ELF-1 (cell line): ENCODE measurements at places on chromosomes 12 and 14.

DNA sequence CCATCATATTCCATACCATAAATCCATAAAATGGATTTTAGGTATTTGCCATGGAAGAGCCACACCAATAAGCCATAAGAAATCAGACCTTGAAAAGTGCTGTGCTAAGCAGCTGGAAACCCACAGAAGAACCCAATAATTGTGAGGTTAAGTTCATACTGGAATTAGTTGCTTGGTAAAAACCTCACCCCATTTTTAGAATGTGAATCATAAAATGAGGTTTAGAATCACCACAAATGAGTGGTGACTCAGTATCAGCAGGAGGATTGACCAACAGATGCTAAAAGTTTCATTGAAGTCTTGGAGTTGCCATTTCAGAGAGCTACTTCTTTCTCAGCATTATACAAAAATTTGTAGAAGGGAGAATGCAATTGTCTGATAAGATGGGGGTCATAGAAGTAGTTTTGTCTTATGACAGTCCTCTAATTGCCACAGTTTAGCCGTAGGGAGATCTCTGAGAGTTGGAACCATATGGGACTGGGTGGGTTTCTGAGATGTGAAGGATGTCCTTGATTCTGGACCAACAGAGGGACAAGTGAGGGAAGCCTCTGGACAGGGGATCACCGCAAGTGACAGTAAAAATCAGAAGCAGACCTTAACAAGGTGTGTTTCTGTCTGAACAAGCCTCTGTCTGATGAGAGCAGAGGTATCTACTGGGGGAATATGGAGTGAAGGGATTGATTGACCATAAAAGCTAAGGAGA, 1.4 kb upstream of the STON2 start:
- DNase-seq: no peak

DNA sequence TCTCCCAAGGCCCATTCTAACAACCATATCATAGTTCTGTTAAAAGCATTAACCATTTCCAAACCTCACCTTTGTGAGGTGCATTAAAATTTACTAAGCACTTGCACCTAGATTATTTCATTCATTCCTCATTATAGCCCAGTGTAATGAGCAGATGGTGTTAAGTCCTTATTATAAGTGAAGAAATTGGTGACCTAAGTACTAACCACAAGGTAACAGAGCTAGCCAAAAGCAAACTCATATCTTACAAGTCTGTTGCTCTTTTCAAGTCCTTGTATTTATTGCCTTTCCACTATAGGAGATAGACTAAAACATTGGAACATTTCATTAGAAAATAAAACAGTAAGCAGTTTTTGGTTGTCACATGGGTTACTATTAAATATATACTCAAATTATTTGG, 49.7 kb downstream of the TDP1 start:
- no peak for DNase-seq

- peak; percentile 88 for DNase-seq
These were observed 94.1 kb downstream of the SLC25A47 start for GRCh38 chr14:100416921-100417860.

GRCh38 chr14:31880935-31881334, 196.2 kb upstream of the ARHGAP5 start:
- DNase-seq: peak; percentile 50

DNA sequence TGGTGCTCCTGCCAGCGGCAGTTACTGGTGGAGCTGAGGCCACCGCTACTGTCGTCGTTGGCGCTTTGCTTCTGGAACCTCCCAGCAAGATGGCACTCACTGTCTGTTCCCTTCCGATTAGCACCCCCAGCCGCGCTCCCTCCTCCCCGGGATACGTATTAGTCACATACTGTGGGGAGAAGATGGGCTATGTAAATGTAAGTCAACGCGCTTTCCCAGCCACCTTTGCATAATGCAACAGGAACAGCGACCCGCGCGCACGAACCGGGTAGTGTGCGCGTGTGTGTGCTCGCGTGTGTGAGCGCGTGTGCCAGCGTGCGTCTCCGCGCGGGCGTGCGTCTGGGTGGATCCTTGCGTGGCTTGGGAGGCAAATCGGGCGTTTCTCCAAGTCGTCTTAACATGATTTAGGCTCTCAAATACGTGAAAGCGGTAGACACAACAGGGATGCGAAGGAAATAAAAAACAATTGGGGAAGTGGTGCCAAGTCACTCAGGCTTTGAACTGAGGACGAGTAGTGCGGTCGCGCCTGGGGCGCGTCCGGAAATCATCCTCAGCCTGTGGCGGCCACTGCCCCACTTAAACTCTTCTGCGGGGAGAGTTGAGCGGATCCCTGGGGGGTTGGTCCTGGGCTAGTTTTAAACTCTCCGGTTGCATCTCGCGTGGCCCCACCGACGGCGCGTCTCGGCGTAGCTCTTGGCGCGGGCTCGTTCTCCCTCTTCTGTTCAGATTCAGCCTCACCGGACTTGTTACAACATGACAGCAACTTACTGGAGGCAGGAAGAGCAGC, 1.8 kb downstream of the FLRT2 start:
- peak; percentile 75 for DNase-seq

GRCh38 chr12:19457561-19457960, 18.3 kb downstream of the AEBP2 start:
- no peak for DNase-seq

DNA sequence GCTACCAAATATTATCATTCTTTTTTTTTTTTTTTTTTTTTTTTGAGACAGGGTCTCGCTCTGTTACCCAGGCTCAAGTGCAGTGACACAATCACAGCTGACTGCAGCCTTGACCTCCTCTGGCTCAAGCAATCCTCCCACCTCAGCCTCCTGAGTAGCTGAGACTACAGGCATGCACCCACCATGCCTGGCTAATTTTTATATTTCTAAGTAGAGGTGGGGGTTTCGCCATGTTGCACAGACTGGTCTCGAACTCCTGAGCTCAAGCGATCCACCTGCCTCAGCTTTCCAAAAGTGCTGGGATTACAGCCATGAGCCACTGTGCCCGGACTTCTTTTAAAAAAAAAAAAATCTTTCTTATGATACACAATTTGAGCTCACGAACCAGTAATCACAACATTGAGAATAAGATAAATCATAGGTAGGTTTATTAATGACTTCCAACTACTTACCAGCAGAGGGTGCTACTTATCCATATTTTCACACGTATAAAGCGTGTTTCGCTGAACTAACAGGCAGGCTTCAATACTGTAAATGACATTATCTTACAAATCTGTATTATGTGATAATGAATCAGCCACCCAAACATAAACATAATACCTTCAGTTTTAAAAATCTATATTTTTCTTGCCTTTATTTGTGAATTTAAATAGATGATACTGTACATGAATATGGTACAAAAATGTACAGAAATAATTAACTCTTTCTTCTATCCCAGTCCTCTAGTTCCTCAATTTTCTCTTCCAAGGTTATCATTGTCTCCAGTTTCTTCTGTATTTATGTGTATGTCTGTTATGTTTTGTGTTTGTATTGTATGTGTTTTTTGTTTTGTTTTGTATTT, 42.5 kb upstream of the BCAT1 start:
- DNase-seq: no peak

- DNase-seq: no peak
These were observed 835.9 kb downstream of the DIO2 start for GRCh38 chr14:79375356-79375755.

DNA sequence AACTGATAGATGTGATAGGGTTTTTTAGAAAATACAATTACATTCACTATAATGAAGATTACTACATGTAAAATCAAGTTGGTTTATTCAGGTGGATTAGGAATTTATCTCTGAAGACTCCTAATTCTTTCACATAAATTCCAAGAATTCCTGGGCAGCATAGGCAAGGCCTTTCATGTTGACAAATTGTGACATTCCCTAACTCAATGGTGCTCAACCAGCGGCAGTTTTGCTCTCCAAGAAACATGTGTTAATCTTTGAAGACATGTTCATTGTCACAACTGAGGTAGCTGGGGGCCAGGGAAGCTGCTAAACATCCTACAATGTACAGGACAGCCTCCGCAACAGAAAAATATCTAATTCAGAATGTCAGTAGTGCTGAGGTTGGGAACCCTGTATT, 46.3 kb downstream of the PTPRQ start:
- no peak for DNase-seq

GRCh38 chr12:113468365-113469223, 3.1 kb downstream of the LHX5 start:
- DNase-seq: peak; percentile 64

DNA sequence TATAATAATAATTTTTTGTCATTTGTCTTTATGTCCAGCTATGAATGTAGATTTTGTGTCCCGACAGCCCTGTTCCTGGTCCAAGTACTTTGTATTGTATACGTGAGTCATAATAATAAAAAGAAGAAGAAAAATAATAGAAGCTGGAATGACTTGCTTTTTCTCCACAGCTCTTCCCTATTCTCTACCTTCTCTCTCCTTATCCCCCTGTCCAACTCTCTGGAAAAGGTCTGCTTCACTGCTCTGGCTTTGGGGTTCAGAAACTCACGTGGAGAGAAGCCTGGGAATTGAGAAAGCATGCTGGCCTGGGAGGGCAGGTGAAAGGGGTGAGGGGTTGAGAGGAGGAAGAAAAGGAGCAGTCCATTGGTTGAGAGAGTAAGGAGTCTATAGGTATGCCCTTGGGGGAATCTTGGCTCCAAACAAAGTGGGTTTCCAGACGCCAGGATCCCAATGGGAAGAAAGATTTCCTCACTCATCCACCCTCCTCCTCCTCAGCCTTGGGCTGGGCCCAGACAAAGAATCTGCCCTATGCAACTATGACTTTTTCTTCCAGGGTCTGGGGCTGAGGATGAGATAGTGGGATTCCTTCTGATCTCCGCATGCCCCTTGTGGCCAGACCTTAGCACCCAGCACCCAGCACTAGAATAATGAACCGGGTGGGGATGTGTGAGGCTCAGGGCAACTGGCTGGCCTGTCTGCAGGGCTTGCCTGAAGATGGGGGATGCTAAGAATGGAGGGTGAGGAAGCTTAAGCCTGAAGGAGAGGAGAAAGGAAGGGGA, 4.0 kb downstream of the HOXC8 start:
- peak; percentile 65 for DNase-seq

- DNase-seq: no peak
These were observed 77.5 kb upstream of the KRAS start for GRCh38 chr12:25328072-25328712.

DNA sequence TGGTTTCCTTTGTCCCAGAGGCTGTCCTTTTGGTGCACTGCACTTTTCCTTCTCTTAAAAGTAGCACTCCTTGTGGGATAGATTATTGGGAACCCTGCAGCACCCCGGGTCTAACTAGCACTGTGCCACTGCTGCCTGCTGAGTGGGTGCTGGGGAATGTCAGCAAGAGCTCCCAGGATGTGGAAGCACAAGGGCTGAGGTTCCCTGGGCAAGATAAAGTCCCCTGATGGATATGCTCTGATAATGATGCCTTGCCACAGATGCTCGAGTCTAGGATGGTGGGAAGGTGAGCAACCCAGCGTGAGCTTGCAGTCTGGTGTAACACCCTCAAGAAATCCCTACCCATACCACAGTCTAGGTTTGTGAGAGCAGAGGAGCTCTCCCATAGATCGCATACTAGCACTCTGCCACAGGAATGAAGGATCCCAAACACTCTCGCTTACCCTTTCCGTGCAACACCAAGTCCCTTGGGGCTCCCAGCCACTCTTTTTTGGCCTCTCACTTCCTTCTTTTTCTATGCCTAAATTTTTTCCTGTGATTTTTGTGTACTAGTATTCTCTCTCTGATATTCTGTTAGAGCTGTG, 32.6 kb downstream of the USP15 start:
- DNase-seq: peak; percentile 4

DNA sequence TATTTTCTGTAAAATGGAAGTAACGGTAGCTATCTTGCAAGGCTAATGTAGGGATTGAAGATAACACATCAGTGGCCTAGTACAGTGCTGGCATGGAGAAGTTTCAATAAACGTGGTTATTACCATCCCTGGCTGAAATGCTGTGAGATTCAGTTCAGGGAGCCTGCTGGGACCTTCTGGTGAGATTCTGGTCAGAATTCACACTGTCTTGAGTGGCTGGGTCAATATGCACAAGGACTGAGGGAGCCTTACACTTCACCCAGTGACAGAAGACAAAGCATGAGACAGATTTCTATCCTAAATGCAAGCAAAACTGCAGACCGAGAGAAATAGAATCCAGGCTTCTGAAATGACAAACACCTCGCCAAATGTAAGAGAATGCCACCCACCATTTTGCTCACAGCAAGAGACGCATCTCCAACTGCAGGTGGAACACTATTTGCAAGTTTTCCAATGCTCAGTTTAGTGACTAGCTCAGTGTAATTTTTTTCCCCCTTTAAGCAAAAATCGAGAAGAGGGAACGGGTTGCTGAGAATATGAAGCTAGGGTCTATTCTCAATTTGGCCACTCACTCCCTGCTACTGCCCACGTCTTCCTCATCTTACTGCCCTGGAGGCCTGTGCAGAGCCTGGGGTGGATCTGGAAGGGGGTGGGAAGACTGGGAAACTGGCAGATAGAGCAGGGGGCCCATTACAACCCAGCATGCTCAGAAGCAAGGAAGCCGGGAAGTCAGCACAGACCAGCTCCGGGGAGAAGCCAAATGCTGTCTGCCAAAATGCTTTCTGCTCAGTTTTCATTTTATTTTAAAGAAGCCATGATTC, 201.3 kb downstream of the TTC7B start:
- DNase-seq: no peak

DNA sequence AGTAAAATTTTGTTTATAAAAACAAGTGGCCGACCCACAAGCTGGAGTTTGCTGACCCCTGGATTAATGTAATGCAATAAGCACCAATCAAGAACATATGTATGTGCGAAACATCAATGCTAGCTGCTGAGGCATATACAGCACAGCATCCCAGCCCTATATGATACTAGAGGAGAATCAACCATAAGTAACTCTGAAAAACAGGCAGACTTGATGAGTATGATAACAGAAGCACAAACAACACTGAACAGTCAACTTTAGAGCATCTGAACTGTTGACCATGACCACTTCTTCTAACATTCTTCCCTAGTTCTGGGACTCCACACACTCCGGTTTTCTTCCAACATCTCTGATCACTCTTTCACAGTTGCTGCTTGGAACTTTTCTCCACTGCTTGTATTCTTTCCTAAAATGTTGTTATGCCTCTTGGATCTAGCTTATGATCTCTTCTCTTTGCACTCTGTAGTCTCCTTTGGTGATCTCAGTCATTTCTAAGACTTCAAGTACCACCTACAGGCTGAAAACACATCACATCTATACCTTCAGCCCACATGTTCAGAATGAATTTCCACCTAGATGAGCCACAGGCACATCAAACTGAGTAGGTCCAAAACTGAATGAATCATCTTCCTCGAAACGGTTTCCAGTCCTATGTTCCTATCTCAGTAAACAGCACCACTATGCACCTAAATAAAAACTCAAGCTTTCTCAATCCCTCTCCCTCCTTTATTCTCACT, 57.2 kb downstream of the STXBP6 start:
- no peak for DNase-seq

DNA sequence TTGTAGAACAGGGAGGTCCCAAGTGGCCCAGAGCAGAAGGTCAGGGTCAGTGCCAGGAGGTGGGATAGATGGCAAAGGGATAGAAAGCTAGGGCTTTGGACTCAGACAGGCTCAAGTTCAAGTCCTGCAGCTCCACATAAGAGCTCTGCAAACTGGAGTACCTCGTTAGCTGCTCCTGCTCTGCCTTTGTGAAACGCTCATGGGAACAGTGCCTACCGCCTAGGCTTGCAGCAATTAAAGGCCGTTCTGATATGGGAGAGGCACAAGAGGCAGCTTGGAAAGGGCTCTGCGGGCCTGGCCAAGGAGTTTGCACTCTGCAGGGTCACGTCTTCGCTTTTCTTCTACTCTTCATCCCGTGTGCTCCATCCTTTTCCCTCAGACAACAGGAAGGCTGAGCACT, 54.1 kb downstream of the MAP1LC3B2 start:
- DNase-seq: no peak
